ENCODE measurements at places on chromosomes 6 and 20.

DNA sequence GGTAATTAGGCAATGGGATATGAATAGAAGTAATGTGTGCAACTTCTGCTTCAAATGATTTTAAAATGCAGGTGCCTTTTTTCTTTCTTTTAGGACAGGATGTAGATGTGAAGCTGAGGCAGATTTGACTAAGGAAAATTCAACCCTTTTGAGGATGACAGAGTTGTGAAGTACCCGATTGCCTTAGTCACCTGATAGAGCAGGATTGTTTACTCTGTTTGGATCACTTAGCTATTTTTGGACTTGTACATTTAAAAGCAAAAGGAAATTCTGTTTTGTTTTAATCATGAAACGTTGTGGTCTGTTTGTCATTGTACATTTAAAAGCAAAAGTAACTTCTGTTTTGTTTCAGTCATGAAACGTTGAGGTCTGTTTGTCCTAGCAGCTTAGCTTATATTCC lies 143.4 kb downstream of the FAM83B start:
- DNase-seq = no peak

DNA sequence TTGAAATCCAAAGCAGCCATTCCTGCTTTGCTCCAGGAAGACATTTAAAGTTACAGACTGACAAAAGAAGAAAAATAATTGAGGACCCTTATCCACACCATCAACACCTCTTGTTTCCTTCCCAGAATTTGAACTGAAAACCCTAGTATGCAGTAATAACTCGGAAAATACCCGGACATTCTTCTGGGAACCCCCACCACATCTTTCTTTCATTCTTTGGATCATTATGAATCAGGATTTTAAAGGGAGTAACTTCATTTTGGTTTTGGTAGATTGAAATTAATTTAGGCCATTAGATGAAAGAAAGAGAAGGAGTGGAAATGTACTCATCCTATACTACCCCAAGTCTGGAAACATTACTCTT lies 213.8 kb upstream of the MARCKS start:
- DNase-seq = no peak

- DNase-seq = no peak
Observed at GRCh38 chr20:14622796-14623195, 285.4 kb upstream of the FLRT3 start.

GRCh38 chr6:24933868-24934401 lies 1.8 kb downstream of the RIPOR2 start:
- DNase-seq = no peak

- DNase-seq = no peak
Observed at GRCh38 chr6:5108536-5109150, 23.5 kb downstream of the PPP1R3G start.

DNA sequence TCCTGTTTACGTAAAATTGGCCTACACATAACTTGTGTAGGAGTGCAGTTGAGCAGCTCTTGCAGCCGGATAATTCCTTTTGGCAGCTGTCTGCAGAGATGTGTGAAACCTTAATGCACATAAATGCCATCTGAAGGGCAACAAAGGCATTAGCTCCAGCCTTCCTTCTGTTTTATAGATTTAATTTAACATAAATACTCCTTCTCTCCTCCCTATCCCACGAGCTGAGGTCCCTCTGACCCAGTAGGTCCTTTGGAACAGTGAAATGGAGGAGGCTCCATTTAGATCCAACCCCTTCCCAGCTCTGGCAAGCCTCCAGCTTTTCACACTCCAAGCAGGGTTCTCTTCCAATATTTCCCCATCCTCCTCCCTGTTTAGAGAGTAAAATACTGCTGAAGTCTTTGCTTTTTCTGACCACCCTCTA lies 6.5 kb downstream of the PLEKHG1 start:
- no peak for DNase-seq

DNA sequence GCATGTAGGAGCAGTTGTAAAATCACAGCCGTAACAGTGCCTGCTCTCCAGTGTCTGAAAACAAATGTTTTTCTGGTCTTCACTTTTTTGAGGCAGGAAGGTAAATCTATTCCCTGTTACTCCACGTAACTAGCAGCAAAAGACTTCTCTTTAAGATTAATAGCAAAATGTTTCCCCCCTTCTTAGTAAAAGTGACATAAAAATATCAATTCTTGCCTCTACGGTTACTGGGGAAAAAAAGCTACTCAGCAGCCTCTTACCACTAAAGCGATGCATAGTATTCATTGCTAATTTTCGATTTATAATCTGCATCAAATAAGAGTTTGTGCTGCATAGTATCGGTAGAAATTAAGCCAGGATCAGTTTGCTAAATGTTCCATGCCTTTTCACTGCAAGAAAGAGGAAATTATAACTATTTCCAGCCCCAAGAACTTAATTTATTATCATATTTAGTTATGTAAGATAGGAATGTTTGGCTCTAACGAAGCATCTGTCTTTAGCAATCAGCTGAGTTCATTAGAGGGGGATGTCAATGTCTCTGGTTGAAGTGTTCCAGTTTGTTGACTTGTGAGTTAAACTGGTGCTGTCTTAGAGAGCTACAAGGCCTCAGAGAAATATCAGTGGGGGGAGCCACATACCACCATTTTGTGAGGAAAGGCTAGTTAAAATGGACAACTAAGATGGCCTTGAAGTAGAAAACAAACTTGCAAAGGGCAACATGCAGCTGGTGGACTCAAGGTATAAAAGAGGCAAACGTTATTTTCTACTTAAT lies 617 bp upstream of the TSPYL1 start:
- no peak for DNase-seq

DNA sequence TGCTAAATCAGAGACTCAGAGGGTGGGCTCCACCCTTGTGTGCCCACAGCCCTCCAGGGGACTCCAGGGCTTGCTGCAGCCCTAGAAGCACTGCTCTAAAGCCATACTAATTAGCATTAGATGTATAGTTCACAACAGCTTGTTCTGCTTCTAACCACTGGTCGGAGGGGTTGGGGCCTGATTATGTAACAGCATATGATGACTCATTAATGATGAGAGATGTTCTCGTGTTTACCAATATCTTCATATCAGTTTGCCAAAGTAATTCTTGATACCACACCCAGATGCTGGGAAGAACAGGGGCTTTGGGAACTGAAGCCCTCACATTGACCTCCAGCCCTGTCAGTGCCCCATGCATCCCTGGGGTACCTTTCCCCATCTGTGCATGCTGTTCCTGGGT lies 104.1 kb upstream of the FOXA2 start:
- no peak for DNase-seq

DNA sequence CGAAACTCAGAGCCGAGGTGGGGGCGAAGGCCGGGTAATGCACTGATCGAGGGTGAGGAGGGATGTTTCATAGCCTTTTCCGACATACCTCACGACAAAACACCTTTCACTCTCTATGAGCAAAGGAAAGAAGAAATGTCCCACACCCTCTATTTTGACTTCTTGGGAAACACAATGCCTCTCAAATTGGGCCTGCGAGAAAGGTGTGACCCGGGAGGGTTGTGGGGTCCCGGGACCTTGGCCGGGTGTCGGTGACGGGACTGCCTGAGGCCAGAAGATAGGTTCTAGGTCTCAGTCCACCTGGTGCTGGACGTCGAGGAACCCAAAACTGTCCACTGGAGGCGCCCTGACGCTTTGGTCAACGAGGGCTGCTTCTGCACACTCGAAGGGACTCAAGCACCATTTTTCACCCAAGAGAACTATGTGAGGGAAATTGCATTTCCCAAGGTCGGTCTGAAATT lies 41.1 kb upstream of the OSTM1 start:
- DNase-seq = no peak

DNA sequence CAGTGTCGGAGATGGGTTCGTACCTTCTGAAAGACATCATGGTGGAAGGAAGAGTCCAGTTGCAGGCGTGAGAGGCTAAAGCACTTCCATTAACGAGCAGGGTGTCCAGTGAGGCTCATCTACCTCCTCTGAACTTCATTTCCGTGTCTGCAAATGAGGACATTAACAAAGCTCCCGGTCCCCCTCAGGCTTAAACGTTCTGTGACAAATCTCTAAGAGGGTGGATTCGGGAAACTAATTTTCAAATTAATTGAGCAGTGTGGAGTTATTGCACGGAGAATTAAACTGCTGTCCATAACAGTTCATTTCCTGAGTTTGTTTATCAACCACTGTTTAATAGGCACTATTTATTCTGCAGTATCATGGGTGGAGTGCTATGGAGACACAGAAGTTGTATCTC lies 68.2 kb downstream of the TRMT6 start:
- DNase-seq = no peak

- no peak for DNase-seq
Observed at GRCh38 chr6:6545616-6546317, 42.8 kb upstream of the LY86 start.

GRCh38 chr6:76275746-76276145 lies 203.3 kb upstream of the IMPG1 start:
- DNase-seq = no peak

DNA sequence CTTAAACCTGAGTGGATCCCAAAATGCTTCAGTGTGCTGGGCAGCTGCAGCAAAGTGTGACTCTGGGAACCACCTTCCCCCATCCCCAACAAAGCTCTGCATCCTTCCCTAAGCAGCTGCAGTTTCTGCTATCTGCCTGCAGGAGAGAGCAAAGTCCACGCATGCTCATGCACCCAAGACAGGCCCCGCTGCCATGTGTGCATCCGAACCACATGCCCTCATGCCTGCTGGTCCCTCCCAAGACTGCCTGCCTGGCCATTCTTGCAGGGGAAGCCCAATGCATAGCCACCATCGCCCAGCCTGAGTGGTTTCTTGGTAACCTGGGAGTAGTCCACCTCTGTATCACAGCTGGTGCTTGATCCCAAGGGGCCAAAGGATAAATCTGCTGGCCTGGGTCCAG lies 94.3 kb upstream of the OLIG3 start:
- no peak for DNase-seq
